T-helper 1 cell (primary cell): ENCODE measurements at places on chromosomes 1 and 21.

- DNase-seq: no peak
These were observed 73.5 kb downstream of the TMEM200B start for GRCh38 chr1:29050166-29050565.

DNA sequence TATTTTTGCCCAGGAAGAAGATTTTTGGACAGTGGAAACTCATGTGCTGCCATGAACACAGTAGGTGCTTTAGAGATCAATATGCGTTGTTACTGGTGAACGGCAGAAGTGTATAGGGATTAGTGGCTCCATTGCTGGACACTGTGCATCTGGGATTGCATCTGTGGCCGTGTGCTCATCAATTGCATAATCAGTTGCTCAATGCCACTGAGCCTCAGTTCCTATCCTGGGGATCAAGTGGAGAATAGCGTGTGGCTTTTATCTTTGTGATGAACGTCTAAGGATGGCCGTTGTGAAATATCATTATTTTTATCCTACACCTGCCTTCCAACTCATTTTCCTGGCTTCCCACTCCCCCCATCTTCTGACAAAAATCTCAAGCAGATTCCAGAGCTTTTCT is 5.4 kb downstream of the TNN start:
- no peak for DNase-seq

- DNase-seq: no peak
These were observed 675.0 kb downstream of the KIF26B start for GRCh38 chr1:245829826-245830225.

GRCh38 chr1:59332983-59333382 is 36.1 kb downstream of the FGGY start:
- DNase-seq: peak; percentile 83

GRCh38 chr1:40232444-40232843 is 15.3 kb upstream of the TMCO2 start:
- peak; percentile 14 for DNase-seq

DNA sequence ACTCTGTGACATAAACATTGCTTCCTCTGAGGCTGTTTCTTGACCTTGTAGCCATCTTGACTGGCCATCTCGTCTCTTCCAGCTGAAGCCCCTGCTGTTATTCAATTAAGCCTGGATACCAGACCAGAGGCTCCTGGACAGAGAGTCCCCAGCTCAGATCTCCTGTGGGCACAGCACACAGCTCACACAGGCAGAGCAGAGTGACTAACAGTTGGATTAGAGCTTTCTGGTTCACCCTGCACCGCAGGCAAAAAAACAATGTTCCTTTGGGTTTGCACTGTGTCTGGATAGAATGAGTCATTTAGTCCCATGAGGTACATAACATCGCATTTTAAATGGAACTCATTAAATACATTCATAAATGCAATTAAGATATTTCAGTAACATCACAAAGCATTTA is 33.4 kb upstream of the USH2A start:
- DNase-seq: no peak

DNA sequence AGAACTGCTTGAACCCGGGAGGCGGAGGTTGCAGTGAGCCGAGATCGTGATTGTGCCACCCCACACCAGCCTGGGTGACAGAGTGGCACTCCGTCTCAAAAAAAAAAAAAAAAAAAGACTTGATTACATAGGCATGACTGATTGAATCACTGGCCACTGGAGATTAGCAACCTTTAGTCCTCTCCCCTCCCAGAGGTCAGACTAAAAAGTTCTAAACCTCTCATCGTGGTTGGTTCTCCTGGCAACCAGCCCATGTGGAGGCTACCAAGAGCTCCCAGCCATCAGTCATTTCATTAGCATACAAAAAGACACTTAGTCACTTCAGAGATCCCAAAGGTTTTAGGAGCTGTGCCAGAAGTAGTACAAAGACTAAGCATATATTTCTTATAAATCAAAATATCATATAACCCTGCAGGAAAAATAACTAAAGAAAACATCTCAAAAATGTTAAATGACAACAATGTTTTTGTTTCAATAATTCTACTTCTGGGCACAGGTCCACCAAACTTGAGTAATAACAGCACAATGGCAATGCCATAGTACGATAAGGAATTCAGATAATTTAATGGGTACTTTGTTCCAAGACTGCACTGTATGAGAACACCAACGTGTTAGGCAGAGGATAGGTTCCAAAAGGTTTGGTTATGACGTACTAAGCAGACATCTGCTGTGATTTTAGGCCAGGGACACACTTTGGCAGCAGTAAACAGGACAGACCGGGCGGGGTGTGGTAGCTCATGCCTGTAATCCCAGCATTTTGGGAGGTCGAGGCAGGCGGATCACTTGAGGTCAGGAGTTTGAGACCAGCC is 18.1 kb downstream of the USP48 start:
- DNase-seq: no peak

DNA sequence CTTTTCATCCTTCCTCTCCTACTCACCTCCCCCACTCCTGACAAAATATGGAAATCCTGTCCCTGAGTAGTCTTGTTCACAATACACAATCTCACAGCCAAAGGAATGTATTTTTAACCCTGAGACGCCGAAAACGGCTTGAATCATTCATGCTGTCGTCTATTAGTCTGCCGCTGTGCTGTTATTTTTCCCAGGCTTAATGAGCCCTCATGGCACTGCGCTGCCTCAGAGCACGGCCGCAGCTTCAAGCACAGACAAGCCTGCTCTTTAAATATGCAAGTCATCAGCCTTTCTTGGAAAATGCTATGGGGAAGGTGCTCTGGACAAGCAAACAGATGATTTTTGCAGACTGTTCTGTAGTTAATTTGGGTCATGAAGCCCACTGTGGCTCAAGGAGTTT is 302.7 kb downstream of the DISC1 start:
- DNase-seq: no peak

GRCh38 chr1:81549588-81550127 is 251.1 kb upstream of the ADGRL2 start:
- no peak for DNase-seq

DNA sequence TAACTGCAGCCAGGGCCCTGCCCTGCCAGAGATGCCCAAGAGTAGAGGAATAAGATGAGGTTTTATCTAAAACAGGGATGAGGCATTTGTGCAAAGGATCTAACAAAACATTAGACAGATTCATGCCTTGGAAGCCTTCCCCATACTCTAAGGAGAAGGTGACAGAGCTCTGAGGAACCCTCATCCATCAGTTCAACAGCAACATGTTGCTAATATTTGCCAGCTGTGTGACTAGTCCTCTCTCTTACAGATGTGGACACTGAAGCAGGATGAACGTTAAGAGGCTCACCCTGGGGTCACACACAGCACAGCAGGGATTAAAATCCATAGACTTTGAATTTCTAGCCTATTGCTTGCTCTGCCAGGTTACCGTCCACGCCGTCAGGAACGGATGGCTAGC is 99.0 kb downstream of the ZBTB18 start:
- no peak for DNase-seq

DNA sequence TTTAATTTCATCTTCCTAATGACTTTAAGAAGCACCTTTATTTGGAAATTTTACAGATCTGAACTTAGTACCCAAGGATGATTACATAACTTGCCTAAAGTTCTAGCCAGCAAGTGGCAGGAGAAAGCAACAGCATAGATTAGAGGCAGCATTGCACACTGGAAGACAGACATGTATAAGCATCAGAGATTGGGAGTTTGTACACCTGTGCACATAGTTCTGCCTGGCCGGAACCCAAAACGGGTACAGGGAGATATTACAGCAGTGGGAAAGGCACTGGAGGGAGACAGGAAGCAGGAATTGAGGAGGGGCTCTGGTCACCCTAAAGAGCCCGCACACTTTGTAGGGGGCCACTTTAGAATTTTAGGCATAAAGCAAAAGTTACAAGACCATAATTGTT is 19.3 kb downstream of the GBP6 start:
- no peak for DNase-seq

GRCh38 chr1:116408803-116409720 is 36.0 kb downstream of the ATP1A1 start:
- DNase-seq: no peak

DNA sequence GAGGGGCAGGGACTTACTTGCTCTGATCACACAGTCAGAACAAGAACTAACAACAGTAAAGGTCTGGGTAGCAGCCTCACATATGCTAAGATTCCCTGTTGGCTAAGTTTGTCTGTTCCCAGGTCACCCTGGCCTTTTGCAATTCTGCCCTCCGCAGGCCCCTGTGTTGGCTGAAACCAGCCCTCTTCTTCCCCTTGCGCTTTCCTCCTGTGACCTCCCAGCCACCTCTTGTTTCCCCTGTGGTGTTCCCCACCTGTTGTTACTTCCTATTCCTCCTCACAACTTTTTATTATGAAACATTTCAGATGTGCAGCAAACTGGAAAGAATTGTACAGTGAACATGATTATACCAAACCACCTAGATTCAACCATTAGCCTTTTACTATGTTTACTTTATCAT is 23.4 kb downstream of the MAPKAPK2 start:
- no peak for DNase-seq

DNA sequence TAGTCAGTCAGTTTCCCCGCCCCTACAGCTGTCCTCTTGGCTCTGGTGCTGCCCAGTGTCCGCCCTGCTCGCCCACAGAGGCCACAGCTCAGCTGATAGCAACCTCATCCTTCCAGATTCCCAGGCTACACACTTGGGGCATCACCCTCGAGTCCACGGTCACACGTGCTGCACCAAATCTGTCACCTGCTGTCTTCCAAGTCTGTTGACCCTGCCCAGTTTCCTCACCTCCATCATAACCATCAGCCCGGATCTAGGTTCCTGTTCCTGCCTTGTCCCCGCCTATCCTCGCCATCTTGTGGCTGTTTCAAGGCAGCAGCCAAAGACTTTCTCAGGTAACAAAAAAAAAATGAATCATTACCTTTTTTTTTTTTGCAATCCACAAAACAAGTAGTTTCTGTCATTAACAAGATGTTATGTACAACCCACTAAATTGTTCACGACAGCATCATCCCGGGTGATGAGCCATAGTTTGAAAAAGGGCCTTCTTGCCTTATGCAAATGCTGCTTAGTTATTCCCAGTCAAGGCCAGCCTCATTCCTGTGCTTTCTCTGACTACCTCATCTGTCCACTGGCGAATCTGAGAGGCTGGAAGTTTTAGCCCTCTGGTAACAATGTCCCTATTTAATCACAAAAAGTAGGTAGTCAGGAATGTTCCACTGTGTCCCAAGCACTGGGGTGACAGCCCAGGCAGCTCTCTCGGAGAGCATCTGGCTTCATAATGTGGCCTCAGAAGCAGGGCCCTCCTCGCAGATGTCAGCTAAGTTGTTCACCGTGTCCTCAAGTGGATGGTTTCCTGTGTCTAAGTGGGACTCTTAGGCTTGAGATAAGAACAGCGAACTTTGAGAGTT is 4.9 kb upstream of the MIIP start:
- no peak for DNase-seq

DNA sequence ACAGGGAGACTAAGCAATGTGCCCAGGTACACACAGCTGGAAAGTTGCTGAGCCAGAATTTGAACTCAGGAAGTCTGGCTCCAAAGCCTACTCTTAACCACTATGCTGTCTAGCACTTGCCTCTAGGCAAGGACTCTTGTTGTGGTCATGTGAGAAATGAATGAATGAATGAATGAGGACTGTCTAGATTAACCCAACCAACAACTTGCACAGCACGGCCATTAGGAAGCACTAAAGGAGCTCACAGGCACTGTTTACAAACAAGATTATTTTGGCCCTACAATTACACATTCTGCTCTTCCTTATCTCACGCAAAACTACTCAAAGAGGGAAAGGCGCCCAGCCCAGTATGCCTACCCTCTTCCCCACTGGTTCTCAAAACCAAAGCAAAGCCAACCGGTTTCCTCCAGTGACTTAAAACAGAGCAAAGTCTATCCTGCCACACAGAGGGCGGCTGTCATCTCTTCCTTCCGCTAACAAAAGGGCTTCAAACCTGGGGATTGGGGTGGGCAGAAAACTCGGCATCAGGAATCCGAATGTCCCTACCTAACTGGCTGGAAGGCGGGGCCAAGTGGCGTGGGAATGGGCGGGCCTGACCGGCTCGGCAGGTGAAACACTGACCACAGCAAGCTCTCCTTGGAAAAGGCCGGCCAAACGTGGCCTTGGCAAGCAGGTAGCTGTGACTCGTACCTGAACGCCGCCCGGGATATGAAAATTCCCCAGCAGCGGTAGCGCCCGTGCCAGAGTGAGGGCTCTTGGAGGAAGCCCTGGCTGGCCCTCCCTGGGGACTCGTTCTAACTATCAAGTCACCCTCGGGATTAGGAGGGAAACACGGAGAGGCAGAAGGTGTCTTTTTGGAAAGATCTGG is 948 bp downstream of the STK40 start:
- DNase-seq: no peak

DNA sequence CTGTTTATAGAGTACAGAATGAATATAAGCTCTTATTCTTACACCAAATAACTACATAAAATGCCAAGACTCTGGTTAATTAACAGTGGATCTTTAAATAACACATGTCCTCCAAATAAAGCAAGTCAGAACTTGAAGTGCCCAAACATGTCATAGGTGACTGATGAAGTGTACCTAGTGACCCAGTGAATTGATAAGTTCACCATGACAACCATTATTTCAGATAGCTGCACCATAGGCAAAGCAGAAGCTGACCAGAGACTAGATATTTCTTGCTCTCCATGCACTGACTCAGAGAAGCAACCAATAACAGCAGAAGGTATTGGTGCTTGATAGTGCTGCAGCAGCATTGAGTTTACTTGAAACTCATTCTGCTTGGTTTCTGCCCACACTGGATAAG is 192.1 kb downstream of the DUSP10 start:
- DNase-seq: no peak

DNA sequence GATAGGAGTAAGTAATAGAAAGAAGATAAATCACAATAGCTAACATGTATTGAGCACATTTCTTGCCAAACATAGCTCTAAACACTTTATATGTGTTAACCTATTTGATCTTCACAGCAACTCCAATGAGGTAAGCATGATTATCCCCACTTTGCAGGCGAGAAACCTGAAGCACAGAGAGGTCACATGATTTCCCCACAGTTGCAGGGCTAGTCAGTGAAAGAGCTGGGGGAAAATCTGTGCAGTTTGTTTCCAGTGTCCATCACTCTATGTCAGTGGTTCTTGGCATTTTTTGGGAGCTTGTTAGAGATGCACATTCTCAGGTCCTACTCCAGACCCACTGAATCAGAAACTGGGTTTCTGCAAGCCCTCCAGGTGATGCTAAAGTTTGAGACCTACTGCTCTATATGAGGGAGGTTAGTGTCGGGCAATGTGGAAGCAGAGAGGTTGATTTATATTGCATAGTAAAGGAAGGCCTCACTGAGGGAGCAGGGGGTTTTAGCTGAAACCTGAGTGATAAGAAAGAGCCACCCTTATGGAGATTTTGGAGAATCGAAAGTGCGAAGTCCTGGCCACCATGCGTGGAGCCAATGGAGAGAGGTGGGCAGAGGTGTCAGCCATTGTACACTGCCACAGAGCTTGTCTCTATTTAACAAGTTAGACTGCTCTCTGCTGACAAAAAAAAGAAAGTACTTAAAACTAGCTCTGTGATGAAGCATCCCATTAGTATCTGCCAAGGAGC is 20.9 kb downstream of the MCOLN3 start:
- no peak for DNase-seq
